ENCODE measurements at places on chromosomes 7 and 10.

- peak; percentile 49 for DNase-seq
- peak overlapping the region; percentile 90 for H3K4me3 ChIP-seq
- H3K36me3 ChIP-seq = no peaks in the 10 kb centered on the region
- peaks cover 15% of the 10 kb centered on the region for H3K4me1 ChIP-seq
Observed at GRCh38 chr10:79069325-79070080, 737 bp downstream of the ZMIZ1 start.

DNA sequence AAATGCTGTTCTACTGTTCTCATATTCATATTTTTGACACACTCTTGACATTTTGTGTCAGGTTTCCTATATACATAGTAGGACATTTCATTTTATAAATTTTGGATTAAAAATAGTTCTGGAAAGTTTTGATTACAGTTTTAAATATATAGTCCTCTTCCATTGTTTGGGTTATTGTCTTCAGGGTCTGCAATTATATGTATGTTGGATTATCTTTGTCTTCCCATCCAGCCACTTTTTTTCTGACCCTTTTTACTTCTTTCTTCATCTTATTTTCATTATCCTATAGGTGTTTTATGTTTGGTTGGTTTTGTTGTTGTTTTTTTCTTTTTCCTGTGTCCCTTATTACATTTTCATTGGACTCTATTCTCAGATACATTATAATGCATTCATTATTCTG is 71.1 kb upstream of the CCDC6 start:
- H3K4me3 ChIP-seq = no peak overlapping the region
- no peak overlapping the region for H3K27ac ChIP-seq
- DNase-seq = no peak
- H3K36me3 ChIP-seq = no peaks in the 10 kb centered on the region
- no peaks in the 10 kb centered on the region for H3K27me3 ChIP-seq
- H3K4me1 ChIP-seq = no peaks in the 10 kb centered on the region

DNA sequence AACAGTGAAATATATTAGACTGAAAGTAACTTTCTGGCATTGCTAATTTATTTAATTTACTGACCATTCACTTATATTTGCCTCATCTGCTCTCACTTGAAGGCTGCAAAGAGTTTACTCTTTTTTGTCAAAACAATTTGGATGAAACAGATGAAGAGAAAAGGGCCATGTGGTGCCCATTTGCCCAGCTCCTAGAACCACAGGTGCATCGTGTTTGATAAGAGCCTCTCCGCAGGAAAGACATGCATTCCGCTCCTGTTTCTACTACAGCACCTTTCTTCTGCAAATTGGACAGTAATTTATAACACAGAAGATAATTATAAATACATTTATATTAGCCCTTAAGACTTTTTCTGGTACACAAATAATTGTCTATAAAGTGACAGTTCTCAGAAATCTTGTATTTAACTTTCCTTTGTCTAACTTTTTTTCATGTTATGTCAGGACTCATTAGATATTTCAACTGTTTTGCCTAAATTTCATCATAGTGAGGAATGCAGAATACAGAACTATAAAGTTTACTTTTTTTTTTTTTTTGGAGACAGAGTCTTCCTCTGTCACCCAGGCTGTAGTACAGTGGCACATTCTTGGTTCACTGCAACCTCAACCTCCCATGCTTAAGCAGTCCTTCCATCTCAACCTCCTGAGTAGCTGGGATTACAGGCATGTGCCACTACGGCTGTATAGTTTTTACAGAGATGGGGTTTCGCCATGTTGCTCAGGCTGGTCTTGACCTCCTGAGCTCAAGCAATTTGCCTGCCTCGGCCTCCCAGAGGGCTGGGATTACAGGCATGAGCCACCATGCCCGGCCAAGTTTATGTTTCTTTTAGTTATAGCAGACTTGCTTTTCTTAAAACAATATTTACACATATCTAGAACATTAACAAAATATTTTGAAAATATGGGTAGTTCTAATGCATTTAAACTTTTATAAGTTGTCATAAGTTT is 869 bp downstream of the LAMB4 start:
- H3K36me3 ChIP-seq = no peaks in the 10 kb centered on the region
- H3K27me3 ChIP-seq = no peaks in the 10 kb centered on the region
- H3K27ac ChIP-seq = no peak overlapping the region
- no peak for DNase-seq
- no peaks in the 10 kb centered on the region for H3K4me1 ChIP-seq
- H3K4me3 ChIP-seq = no peak overlapping the region

- no peak overlapping the region for H3K4me3 ChIP-seq
- no peaks in the 10 kb centered on the region for H3K27me3 ChIP-seq
- H3K36me3 ChIP-seq = peaks cover 6% of the 10 kb centered on the region
Observed at GRCh38 chr7:152354061-152354460, 81.7 kb downstream of the KMT2C start.

GRCh38 chr7:74033372-74034311 is 5.7 kb downstream of the ELN start:
- H3K27me3 ChIP-seq = peaks cover 7% of the 10 kb centered on the region
- no peak overlapping the region for H3K27ac ChIP-seq
- no peak for DNase-seq
- no peak overlapping the region for H3K4me3 ChIP-seq
- H3K4me1 ChIP-seq = no peaks in the 10 kb centered on the region

DNA sequence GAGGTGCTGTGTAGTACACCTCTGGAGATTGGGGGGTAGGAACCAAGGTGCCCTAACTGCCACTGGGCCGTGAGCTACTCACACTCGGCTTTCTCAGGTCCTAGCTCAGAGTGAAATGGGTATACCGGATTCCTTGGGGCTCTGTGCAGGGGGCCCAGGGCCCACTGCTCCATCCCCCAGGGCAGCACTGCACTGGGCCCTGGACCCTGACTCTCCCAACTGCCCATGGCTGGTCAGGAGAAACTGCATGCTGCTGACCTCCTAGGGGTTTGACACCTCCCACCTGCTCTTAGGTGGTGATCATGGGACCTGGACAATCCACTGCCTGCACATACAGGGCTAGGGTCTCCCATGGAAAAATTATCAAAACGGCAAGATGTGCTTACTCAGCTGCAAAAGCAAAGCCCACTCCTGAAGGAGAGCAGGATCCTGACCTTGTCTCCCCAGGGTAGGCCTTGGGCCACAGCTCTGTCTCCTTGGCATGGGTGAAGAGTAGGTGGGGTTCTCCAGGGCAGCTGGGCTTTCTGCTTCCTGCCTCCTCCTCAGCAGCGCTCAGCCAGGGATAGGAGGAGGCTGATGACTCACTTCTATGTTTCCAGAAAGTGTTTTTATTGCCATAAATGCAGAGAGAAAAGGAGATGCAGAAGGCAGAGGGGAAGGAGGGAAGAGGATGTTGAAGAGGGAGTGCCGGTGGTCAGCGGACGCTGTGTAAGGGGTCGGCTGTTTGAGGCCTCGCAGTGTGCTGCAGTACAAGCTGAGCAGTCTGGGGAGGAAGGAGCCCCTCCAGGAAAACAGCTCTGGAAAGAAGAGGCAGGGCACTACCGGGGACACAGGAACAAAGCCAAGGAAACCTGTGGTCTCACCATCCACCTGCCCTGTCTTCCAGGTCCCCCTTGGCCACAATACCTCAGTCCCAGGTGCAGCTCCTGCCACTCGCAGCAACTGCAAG is 107.8 kb downstream of the ARHGAP22 start:
- H3K4me1 ChIP-seq = no peaks in the 10 kb centered on the region
- no peak overlapping the region for H3K4me3 ChIP-seq
- no peaks in the 10 kb centered on the region for H3K36me3 ChIP-seq
- no peaks in the 10 kb centered on the region for H3K27me3 ChIP-seq

GRCh38 chr10:71187600-71187999 is 24.8 kb upstream of the UNC5B start:
- no peak overlapping the region for H3K27ac ChIP-seq
- no peaks in the 10 kb centered on the region for H3K4me1 ChIP-seq
- H3K4me3 ChIP-seq = no peak overlapping the region

GRCh38 chr10:97701438-97702069 is 12.0 kb upstream of the MARVELD1 start:
- no peaks in the 10 kb centered on the region for H3K27me3 ChIP-seq
- H3K36me3 ChIP-seq = no peaks in the 10 kb centered on the region
- no peak overlapping the region for H3K27ac ChIP-seq
- DNase-seq = peak; percentile 67

DNA sequence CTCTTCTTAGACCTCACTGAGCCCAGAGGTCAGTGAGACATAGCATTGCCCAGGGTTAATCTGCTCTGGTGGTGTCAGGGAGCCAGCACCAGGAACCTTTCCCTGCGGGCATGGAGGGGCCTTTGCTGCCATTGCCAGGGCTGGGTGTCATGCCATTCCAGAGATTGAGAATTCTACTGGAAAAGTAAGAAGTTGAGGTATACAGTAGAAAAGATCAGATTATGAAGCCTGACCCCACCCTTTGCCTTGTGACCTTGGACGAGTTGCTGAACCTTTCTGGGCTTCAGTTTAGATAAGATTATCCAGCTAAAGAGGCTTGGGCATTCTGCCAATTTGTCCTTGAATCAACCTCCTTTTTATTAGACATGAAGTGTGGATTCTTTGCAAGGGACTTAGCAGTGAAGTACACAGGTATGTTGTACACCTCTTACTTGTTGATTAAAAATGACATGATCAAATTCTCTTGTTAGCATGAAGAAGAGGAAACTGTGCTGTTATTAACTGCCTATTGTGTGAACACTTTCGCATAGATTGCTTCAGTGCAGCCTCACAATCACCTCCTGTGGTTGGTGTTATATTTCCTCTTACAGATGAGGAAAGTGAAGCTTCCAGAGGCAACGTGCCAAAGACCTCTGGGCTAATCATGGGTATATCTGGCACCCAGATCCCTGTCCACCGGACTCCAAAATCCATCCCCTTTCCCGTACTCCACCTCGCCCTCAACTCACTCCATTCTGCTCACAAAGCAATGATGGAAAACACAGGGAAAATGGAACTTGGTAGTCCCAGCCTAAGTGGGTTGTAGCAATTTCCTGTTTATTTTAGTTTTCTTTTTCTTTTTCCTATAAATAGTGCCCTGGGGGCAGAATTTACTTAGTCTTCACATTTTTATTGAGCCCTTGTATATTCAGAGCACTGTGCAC is 151.3 kb downstream of the CAMK1D start:
- no peak for DNase-seq
- no peak overlapping the region for H3K4me3 ChIP-seq
- no peaks in the 10 kb centered on the region for H3K27me3 ChIP-seq

GRCh38 chr7:38303866-38304265 is 30.4 kb upstream of the TARP start:
- H3K27ac ChIP-seq = no peak overlapping the region
- no peaks in the 10 kb centered on the region for H3K36me3 ChIP-seq
- peak overlapping the region; percentile 28 for H3K4me3 ChIP-seq
- no peak for DNase-seq

GRCh38 chr10:7388602-7389001 is 22.2 kb downstream of the SFMBT2 start:
- H3K4me3 ChIP-seq = no peak overlapping the region
- peaks cover 59% of the 10 kb centered on the region for H3K4me1 ChIP-seq
- peak overlapping the region; percentile 7 for H3K27ac ChIP-seq

DNA sequence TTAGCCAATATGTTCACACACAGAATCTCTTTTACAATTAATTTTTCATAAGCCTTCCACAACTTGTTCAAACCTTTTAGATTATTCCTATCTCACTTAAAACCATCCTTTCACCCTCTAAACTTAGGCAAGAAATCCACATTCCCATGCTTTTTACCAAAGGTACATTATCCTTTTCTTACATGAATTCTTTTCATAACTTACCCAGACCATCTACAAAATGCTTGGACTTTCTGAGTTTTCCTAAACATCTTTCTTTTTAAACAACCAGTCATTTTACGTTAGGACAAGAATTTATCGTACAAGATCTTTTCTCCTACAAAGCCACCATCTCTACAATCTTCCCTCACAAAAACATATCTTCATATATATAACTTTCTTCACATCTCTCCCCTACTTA is 18.8 kb upstream of the GARS1 start:
- H3K4me3 ChIP-seq = no peak overlapping the region
- peaks cover 18% of the 10 kb centered on the region for H3K36me3 ChIP-seq
- H3K27me3 ChIP-seq = no peaks in the 10 kb centered on the region

- H3K36me3 ChIP-seq = no peaks in the 10 kb centered on the region
- no peak for DNase-seq
- H3K27me3 ChIP-seq = no peaks in the 10 kb centered on the region
- H3K4me1 ChIP-seq = no peaks in the 10 kb centered on the region
- no peak overlapping the region for H3K4me3 ChIP-seq
Observed at GRCh38 chr7:4265676-4266075, 416.4 kb upstream of the FOXK1 start.

- DNase-seq = no peak
- no peak overlapping the region for H3K4me3 ChIP-seq
- H3K27ac ChIP-seq = no peak overlapping the region
- peaks cover 3% of the 10 kb centered on the region for H3K4me1 ChIP-seq
- no peaks in the 10 kb centered on the region for H3K36me3 ChIP-seq
Observed at GRCh38 chr10:22158426-22158825, 59.4 kb downstream of the EBLN1 start.

GRCh38 chr7:80830584-80831285 is 88.1 kb downstream of the SEMA3C start:
- H3K27me3 ChIP-seq = no peaks in the 10 kb centered on the region
- H3K4me1 ChIP-seq = no peaks in the 10 kb centered on the region
- no peak for DNase-seq
- no peak overlapping the region for H3K4me3 ChIP-seq
- no peaks in the 10 kb centered on the region for H3K36me3 ChIP-seq

GRCh38 chr7:149021725-149022062 is 6.6 kb downstream of the PDIA4 start:
- H3K4me3 ChIP-seq = no peak overlapping the region
- peaks cover 15% of the 10 kb centered on the region for H3K36me3 ChIP-seq
- peaks cover 15% of the 10 kb centered on the region for H3K4me1 ChIP-seq
- DNase-seq = no peak
- no peak overlapping the region for H3K27ac ChIP-seq

DNA sequence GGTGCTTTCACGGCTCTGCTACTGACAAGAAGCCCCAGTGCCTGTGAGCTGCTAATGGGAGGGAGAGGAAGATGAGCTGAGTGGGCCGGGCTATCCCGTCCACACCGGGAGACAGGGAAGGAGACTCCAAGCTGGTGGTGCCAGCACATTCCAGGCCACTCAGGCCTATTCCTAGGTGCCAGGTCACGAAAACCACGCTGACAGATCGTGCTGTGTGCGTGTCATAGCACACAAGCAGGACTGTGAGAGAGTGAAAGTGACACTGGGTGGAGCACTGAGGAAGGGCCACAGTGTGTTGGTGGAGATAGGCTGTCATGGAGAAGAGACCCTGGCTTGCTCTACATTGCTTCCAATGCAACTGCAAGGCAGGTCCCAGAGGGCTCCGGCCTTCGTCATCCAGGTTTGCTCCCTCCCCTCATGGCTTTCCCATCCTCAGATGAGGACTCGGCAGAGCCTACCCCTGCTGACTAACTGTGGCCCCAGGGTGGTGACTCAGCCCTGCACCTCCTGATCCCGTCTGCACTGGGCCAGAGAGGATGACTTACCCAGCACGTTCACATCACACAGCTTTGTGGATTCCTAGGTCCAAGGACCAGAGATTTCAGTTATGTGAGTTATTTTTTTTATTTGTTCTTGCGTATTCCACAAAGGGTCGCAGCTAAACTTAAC is 167.3 kb downstream of the EGFR start:
- H3K4me1 ChIP-seq = no peaks in the 10 kb centered on the region
- no peaks in the 10 kb centered on the region for H3K36me3 ChIP-seq
- no peak overlapping the region for H3K4me3 ChIP-seq
- peaks cover 3% of the 10 kb centered on the region for H3K27me3 ChIP-seq
- H3K27ac ChIP-seq = no peak overlapping the region
- no peak for DNase-seq

- H3K36me3 ChIP-seq = no peaks in the 10 kb centered on the region
- H3K27ac ChIP-seq = no peak overlapping the region
- no peak overlapping the region for H3K4me3 ChIP-seq
- H3K27me3 ChIP-seq = no peaks in the 10 kb centered on the region
Observed at GRCh38 chr7:70093205-70093904, 495.1 kb downstream of the AUTS2 start.

All from CD8-positive, alpha-beta memory T cell (primary cell).